Mammary epithelial cell (primary cell): ENCODE measurements at places on chromosomes 3 and 15.

DNA sequence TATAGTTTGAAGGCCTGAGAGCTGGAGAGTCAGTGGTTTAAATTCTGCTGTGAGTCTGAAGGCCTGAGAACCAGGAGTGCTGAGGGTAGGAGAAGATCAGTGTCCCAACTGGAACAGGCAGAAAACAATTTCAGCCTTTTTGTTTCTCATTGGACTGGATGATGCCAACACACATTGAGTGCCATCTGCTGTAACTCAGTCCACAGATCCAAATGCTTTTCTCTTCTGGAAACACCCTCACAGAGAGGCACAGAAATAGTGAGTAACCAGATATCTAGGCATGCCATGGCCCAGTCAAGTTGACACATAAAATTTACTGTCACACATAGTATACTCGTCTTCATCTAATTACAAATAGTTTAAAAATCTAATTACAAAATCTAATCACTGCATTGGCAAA lies 100.8 kb downstream of the NEO1 start:
- no peak for DNase-seq

- DNase-seq = no peak
Observed at GRCh38 chr3:45688194-45688881, 858 bp upstream of the SACM1L start.

GRCh38 chr15:62515696-62516395 lies 350.8 kb upstream of the C2CD4B start:
- DNase-seq = no peak

- DNase-seq = no peak
Observed at GRCh38 chr15:94263341-94264273, 32.2 kb downstream of the MCTP2 start.

- DNase-seq = no peak
Observed at GRCh38 chr15:63922261-63922904, 88.6 kb upstream of the HERC1 start.
